ENCODE measurements at places on chromosomes 1 and 21.

GRCh38 chr1:170856455-170856854 lies 78.9 kb upstream of the MROH9 start:
- no peak for DNase-seq

GRCh38 chr1:27616441-27616840 lies 12.5 kb upstream of the AHDC1 start:
- no peak for DNase-seq

GRCh38 chr1:216653001-216653400 lies 70.2 kb downstream of the ESRRG start:
- no peak for DNase-seq

DNA sequence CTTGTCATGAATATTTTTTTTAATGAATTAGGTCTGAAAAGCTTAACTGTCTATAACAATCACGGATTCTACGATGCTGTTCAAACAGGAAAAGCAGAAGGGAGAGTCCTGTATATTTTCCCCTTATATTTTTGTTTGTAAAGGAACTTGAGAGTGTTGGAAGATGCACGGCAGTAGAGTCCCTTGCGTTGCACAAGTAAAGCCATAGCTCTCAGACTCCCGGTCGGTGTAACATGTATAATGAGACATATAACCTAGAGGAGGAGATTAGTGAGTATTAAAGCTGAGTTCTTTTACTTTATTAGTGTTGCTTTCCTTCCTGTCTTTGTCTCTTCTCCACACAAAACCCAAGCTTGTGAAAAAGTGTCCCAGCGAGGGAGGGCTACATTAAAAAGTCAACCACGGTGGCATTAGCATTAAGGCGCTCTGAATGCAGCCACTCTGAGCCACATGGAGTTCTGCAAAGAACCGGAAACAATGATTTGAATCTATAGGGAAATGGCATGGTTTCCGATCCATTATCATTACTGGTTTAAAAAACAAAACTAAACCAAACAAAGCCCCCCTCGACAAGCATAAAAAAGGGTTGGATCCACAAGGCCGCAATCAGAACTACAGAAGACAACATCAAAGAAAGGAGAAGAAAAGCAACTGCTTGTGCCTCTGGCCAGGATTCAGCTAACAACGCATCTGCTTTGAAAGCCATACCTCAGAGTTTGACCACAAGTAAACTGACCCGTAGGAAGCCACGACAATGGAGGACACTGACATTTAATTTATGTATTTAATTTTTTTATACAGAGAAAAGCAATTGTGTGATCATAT lies 356.8 kb downstream of the LMO4 start:
- DNase-seq = no peak

GRCh38 chr1:63665824-63666223 lies 72.6 kb downstream of the PGM1 start:
- DNase-seq = no peak

GRCh38 chr1:29264773-29265389 lies 28.6 kb downstream of the PTPRU start:
- no peak for DNase-seq

DNA sequence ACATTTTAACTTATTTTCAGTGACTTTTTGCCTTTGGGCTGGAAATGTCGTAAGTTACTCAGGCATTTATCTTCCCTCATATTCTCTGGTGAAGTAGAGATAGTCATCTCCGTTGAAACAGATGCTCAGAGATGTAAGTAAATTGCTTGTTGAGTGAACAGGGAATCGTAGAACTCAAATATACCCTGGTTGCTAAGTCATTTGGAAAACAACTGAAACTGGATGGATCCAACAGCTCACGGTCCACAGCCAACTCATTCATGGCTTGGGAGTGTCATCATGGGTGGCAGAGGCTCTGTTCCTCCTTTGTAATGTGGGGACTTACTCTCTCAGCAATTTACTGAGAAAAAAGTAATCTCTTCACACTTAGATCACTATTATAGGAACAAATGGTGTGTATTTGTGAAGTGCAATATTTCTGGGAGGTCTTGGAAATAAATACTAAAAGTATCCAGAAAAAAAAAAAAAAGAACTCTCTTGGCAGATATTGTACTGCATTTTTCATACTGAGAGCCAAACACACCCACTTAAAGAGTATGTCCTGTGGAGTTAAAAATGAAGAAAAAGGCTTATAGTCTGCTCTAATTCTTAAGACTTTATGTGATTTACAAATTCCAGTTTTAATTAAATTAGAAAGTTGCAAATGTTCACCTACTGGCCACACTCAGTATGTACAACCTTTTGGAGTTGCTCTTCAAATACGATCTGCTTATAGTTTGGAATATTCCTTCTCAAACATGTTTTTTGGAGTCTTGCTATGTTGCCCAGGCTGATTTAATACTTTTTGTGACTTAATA lies 107.4 kb downstream of the LEPR start:
- DNase-seq = no peak

GRCh38 chr1:201726700-201727099 lies 102.3 kb upstream of the IPO9 start:
- DNase-seq = no peak

DNA sequence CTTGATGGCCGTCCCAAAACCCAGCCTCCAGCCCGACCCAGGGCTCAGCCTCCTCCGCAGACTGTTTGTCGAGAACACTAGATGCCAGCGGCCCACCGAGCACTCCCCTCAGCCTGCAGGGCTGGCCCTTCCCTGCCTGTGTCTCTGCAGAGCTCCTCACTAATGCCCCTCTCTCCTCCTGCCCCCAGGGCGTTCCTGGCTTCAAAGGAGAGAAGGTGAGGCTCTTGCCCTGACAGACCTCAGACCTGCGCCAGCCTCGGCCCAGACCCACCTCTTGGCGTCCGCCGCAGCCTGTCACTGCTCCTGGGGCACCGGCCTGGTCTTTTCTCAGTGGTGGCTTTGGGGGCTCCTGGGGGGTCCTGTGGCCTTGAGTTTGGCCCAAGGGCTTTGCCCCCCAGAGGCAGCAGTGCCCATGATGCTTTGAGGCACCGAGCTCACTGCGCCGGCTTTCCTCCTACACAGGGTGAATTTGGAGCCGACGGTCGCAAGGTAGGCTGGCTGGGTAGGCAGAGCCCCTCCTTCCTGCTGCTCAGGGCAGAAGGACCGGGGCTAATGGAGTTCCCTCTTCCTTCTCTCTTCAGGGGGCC lies 18.4 kb downstream of the COL6A2 start:
- DNase-seq = peak; percentile 45

DNA sequence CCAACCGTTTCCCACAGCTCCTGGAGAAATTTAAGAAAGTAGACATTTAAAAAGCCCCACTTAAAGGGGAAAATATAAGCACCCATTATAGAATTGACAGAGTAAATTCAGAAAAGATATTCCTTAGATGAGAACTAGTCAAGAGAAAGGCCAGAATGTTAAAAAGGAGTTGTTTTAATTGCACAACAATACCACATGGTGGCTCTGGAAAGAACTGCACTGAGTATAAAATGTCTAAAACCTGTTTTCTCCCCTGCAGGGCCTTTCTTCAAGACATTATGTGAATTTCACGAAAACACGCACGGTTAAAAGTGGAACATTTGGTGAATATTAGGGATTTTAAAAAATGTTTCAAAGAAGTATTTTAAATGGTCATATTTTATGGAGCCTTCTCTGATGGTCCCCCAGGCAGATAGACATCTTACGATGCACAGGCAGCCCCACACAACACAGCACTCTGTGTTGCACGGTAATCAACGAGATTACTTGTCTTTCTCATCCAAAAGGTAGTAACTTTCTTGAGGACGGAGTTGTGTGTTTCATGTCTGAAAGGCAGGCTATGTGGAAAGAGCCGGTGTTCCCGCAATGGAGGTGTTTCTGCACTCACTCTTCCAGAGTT lies 101.9 kb downstream of the PRRX1 start:
- DNase-seq = no peak

DNA sequence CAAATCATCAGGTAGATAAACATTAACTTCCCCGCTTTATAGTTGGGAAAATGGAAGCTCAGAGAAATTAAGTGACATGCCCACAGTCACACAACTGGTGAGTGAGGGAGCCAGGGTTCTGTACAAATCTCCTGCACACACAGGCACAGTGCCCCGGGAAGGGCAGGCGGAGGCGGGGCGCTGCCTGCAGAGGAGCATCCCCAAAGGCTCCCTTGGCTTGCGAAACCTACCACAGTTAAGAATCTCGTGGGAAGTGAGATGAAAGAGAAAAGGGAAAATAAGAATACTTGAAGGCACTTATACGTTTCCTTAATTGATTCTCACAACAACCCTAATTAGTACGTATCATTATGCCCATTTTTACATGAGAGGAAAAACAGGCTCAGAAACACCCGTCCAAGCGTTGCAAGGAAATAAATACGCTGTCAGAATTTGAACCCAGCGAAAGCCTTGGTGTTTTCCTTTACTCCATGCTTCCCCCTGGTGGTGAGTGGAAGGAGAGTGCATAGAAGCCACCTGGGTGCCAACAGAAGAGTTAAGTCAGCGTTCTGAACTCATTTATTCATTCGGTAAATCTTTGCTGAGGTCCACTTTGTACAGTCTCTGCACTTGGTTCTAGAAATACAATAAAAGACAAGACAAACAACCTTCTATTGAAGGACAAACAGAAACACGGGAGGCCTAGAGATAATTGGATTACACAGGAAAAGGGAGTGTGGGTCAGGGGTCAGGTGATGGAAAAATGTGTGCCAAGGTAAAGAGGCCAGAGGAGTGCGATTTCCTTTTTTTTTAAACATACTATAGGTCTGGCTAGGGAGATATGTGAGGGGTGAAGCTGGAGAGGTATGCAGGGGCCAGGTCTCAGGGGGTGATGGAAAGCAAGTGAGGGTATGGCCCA lies 28.4 kb downstream of the ACP6 start:
- no peak for DNase-seq

DNA sequence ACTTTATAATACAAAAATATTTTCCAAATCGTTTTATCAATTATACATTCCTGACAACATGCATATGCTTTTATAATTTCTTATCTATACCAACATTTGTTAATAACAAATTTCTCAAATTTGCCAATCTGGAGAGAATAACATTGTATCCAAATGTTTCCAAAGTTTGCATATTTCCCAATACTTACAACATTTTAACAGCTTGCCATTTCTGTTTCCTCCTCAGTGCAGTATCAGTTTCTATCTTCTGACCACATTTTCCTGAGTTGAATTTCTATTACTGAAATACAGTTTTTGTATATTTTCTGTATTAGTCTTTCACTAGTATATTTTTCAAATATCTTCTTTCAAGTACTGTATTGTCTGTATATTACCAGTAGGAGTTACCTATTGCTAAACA lies 1594.3 kb downstream of the PLA2G4A start:
- DNase-seq = no peak

GRCh38 chr1:37399830-37400464 lies 74.4 kb upstream of the ZC3H12A start:
- no peak for DNase-seq

GRCh38 chr1:186492531-186493291 lies 31.8 kb upstream of the PDC start:
- DNase-seq = no peak

DNA sequence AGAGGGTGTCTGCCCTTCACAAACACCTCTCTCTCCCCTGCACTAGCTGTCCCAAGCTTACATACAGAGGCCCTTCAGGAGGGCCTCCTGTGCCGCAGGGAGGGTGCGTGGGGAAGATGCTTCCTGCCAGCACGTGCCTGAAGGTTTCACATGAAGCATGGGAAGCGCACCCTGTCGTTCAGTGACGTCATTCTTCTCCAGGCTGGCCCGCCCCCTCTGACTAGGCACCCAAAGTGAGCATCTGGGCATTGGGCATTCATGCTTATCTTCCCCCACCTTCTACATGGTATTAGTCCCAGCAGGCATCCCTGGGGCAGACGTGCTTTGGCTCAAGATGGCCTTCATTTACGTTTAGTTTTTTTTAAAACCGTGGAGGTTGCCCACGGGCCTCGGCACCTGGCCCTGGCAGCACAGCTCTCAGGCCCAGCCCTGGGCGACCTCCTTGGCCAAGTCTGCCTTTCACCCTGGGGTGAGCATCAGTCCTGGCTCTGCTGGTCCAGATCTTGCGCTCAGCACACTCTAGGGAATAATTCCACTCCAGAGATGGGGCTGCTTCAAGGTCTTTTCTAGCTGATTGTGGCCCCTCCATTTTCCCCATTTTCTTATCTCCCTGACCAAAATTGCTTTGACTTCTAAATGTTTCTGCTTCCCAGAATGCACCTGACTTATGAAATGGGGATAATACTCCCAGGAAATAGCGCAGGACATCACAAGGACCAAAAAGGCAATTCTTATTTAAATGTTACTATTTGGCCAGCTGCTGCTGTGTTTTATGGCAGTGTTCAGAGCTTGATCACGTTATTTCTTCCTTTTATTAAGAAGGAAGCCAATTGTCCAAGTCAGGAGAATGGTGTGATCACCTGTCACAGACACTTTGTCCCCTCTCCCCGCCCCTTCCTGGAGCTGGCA lies 6.1 kb downstream of the NPPA start:
- no peak for DNase-seq

DNA sequence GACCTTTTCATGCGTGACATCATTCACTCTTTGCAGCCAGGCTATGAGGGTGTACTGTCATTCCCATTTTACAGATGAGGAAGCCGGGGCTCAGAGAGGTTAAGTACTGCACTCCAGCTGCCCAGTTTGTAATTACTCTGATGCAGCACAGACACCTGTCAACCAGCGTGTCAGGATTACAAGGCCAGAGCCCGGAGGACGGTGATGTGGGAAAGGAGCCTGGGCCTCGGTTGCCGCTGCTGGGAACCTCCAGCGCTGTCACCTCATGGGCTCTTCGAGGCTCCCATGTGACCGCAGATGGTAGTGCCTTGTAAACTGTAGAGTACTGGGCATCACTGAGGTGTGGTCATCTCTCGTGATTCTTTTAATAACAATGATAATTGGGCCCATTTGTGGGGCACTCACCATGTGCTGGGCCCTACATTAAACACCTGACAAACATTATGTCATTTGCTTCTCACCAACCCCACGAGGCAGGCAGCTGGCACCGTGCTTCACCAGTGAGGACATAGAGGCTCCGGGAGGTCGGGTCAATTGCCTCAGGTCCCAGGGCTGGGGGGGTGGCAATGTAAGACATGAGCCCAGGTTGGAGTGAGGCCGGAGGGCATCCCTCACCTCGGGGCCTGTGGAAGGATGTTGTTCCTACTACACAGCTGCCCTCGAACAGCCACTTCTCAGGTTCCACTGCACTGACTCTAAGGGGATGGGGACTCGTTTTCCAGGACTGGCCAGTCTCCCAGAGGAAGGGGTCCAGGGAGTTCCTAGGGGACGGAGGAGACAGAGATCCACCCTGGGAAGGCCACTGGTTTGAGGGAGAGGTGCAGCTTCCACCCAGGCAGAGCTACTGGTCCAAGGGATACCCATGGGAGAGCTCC lies 42.8 kb upstream of the PADI1 start:
- no peak for DNase-seq

- DNase-seq = no peak
Measured at GRCh38 chr1:157249326-157249725, 111.1 kb upstream of the ETV3 start.

- DNase-seq = no peak
Measured at GRCh38 chr1:107430540-107431228, 289.8 kb downstream of the NTNG1 start.

GRCh38 chr1:19122668-19123067 lies 87.4 kb downstream of the UBR4 start:
- no peak for DNase-seq

Measured in right lobe of liver (tissue), 6 donors.